Neuronal stem cell (in vitro differentiated cells): ENCODE measurements at places on chromosomes 2 and 18.

- no peak for DNase-seq
Observed at GRCh38 chr2:165950438-165950837, 3.1 kb downstream of the TTC21B start.

DNA sequence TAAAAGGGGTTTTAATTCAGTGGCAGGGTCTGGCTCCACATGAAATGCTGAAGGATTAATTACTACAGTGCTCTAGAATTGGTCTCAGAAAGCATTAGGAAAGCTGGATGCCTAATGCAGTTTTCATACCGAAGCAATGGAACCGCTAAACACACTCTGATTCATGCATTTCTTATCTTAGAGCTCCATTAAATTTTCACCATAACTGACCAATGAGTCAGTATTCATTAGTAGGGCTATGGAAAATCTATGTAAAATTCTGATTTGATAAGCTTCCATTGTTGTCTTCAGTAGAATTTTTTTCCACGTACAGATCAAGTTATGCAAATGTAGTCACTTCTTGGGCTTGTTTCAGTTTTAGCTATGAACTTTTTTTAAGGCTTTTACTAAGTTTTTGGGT is 359.9 kb downstream of the ARHGAP15 start:
- DNase-seq = no peak

DNA sequence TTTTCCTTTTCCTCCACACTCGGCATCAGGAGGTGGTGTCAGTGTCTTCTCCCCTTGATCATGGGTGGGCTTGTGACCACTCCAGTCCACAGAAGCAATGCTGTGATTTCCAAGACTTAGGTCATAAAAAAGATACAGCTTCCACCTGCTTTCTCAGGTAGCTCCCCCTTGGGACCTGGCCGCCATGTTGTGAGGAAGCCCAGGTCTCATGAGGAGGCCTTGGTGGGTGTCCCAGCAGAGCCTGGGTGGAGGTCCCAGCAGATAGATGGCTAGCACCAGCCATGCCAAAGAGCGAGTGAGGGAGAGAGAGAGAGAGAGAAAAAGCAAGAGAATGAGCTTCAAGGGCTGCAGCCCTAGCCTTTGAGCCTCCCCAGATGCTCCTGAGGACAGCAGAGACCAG is 16.0 kb downstream of the SLC66A2 start:
- no peak for DNase-seq

DNA sequence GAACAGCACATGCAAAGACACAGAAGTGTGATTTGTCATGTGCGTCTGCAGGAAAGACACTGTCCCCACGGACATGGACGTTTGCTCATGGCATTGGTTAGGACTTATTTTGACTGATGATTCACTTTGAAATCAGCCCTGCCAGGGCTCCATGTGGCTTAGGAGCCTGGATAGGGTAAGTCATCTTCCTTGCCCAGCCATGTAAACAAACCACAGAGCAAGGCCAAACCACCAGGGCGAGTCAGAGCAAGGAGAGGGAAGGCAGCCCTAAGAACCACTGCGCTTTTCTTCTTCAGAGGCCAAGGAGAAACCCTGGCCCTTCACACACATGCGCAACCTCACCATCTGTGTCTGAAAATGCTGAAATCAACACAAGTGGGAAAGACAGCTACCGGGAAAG is 88.8 kb downstream of the GFPT1 start:
- no peak for DNase-seq

DNA sequence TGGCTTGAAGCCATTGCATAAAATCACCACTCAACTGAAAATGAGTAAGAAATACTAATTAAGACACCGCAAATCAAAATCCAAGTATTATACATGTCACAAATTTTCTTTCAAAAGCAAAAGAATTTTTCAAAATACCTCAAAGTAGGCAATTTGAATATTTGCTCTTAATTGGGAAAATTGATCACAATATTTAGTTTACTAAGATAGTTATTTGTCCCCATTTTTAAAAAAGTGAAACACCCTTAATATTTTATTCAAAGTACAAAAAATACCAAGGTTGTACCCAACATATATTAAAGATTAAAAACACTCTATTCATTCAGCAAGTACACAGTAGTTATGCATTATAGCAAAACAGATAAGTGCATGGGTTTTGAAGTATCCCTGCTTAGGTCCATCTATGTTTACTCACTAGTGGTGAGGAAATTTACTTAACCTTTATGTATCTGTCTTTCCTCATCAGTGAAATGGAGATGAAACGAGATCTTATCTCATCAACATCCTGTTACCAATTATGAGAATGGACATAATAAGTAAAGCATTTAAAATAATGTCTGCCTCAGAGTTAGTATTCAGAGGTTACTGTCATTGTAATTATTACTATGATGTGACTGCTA is 35.1 kb downstream of the VPS54 start:
- DNase-seq = no peak
